ENCODE measurements at places on chromosomes 7 and 10.

GRCh38 chr10:112218960-112219359 lies 35.4 kb upstream of the GPAM start:
- no peak for DNase-seq

- DNase-seq: no peak
These were observed 4.7 kb upstream of the UNCX start for GRCh38 chr7:1227814-1228544.

DNA sequence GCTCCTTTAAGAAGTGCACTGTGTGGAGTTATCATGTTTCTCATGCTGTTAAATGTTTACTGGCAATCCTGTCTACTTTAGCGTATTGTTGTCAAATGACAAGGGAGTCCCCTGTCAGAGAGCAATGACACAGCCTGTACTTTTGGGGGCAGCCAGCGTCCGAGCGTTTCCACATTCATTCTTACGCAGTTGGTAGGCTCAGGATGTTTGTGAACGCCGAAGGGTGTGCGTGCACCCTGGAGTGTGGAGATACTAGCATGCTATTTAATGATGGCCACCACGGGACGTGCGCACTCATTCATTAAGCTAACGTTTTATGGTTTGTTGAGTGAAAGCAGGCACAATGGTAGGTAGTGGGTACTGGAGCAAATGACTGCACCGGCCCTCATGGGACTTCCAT lies 48.0 kb downstream of the CUX1 start:
- DNase-seq: no peak

- no peak for DNase-seq
These were observed 316.7 kb downstream of the NRG3 start for GRCh38 chr10:82191653-82192052.

GRCh38 chr7:100506356-100506923 lies 22.7 kb downstream of the NYAP1 start:
- DNase-seq: no peak

DNA sequence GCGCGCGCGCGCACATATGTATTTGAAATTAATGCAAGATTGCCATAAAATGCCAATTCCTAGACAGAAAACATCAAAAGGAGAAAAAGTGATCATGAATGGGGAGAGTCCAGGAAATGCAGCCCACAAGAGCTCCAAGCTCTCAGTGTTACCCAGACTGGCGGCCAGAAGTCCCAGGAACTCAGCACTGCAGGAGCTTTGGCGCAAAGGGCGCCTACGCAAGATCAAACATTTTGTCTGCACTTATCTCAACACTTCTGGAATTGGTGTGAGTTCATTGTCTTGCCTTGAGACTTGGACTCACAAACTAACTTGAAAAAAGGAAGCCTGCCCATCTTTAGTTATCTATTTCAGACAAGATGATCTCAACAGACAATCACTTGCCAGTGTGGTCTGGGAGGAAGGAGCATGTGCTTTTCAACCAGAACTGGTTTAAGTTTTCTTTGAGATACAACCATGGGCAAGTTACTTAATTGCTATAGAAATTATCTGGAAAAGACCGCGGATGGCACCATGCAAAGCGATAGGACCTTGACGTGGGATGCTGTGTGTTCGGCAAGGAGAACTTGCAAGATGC lies 77.2 kb downstream of the KIAA1549 start:
- no peak for DNase-seq

GRCh38 chr10:70321897-70322890 lies 38.4 kb upstream of the NPFFR1 start:
- no peak for DNase-seq

DNA sequence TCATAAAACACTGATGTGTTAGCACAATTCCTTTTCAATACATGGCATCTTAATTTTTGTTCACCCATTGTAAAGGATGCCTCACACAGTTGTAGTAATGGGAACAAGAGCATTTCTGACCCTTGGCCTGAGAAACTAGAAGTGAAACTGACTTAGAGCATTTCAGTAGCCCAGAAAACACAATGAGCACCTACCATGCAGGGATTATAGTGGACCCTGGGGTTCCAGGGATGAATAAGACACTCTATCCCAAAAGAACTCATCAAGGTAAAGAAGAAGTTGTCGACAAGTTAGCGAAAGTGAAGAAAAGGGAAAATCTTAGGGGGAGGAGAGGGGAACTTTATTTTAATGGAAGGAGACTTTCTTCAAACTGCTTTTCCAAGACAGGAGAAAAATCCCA lies 125.6 kb downstream of the NT5C2 start:
- no peak for DNase-seq

DNA sequence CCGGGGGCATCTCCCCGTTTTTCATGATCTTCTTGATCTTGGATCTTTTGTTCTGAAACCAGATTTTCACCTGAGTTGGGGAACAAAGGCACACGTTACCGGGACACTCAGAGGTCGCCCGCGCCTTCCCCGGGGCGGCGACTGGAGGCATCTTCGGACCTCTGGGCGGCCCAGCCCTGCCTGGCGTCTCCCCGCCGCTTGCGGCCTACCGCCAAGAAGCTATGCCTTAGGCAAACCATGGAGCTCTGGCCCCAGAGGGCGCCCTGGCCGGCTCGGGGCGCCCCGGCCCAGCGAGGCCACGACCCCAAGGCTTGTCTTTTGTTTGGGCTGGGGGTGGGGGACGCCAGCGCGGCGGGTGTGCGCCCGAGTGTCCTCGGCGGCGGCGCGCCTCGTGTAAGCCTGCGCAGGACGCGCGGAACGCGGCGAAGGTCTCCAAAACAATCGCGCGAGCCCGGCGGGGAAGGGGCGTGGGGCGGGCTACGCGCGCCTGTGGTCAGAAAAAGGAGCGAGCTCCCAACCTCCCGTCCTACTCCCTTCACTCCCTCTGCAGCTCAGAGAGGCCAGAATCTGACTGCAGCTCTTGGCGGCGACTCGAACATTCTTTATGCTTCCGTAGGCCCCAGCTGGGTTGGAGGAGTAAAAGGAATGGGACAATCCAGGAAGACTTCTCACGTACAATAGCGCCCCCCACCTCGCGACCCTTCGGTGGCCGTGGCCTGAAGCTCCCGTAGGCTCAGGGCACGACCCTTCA lies 3.5 kb downstream of the DLX5 start:
- no peak for DNase-seq

DNA sequence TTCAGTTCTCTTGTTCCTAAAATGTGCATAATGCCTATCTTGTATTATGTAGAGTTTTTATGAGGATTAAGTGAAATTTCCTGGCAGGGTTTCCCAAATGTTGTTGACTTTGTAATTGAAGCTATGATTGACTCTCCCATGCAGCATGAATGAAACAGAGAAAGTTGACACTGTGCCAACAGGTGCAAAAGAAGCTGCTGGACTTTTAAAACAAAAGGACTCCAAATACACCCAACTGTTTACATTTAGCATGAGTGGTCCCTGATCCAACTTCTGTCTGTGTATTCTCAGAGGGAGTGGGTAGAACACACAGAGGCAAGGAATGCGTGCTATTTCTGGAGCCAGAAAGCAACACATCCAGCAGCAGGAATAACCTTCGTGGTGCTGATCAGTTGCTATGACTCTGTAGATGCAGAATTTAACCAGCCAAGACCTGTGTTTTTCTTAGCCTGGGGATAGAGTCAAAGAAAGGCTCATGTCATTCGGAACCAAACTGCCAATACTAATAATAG lies 14.4 kb upstream of the RBM20 start:
- DNase-seq: no peak

DNA sequence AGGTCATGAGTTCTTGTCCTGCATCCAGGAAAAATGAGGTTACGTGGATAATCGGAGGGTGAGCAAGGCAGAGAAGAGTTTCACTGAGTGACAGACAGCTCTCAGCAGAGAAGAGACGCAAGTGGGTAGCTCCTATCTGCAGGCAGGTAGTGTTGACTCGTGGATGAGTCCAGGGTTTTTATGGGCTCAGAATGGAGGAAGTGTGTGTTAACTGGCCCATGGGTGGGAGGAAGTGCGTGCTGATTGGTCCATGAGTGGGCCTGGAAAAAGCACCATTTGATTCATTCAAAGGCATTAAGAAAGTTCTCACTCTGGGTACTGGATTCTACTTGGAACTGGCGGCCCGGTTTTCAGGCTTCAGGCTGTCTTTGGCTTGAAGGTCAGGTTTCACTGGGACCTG lies 4.8 kb upstream of the DMTF1 start:
- DNase-seq: no peak

- DNase-seq: no peak
These were observed 6.4 kb downstream of the TMEM248 start for GRCh38 chr7:66927348-66927948.

DNA sequence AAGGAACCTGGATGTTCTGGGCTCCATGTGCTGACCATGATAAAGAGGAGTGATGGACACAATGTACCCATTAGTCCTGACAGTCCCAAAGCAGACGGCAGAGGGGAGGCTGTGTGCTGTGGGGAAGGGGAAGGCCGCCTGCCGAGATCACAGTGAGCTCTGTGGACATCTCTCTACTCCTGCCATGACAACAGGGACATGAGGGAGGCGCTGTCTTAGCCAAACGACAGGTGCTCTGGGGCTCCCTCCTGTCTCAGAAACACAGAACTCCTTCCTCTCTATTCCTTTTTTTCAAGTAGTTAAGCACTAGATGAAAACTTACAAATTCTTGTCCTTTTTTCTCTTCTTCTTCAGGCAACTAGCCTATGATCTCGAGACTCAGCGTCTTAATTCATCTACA lies 113.1 kb downstream of the RNF32 start:
- no peak for DNase-seq

GRCh38 chr7:44124822-44125202 lies 1.5 kb upstream of the POLD2 start:
- no peak for DNase-seq

- no peak for DNase-seq
These were observed 28.3 kb upstream of the CYP26C1 start for GRCh38 chr10:93032105-93032808.

DNA sequence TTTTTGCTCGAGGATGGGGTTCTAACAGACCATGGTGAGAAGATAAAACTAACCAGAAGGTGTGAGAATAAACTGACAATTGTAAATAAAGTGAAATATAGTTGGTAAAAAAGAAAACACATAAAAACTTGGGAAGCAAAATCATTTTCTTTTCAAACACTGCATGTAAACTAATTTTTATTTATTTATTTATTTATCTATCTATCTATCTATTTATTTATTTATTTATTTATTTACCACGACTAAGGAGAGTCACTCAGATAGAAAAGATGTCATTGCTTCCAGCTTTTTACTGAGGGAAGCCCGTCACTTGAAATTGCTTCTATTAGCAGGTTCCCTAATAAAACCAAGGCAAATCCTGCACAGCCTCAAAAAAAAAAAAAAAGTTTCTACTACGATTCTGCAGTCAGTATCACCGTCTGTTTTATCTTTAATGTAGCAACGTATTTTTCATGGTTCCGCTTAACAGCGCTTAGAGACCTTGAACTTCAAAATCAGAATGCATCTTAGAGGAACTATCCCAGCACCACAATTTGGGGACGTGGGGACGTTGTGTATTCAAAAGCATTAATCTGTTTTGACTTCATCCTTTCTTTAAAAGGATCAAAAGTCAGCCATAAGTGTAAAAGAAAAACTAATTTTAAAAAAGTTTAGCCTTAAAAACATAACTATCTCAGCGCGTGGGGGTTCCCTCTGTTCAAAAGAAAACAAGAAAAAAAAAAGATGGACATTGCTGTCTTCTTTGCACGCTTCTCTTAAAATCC lies 33.3 kb upstream of the EBLN1 start:
- no peak for DNase-seq

DNA sequence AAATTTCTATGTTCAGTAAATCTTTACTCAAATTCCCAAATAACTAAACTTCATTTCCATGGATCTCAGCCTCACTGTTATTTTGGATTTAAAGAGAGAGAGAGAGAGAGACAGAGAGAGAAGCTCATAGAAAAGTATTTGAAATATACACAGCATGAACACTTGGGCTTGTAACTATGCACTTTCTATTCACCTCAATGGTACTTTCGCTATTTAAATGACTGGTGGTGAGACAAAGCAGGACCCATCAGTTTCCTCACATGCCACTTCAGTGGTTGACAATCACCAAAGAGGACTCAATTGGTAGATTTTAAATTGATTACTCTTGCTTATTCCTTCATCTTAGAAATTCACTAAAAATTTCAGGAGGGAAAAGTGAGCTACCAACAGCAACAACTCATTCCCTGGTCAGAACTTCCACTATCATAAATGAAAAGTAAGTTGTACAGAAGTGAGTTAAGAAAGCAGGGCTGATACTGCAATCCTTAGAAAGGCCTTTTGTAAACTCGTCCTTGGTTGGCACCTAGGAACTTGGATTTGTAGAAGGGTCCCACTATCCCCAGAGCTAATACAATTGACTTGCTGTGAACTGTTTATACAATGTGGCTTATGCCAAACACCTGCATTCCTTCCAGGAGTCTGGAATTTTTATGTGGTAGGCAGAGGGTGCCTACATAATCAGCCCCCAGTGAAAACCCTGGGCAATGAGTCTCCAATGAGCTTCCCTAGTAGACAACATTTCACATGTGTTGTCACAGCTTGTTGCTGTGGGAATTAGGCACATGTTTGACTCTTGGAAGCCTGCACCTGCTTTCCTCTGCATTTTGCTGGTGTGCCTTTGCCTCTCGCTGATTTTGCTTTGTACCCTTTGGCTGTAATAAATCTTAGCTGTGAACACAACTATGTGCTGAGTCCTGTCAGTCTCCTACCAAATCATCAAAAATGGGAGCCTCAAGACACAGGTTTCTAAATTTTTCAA lies 10.8 kb downstream of the ERLIN1 start:
- DNase-seq: no peak

Measured in activated effector memory CD4-positive, alpha-beta T cell treated with anti-CD3 and anti-CD28 coated beads, Interleukin-2, amount 50 U/mL, for 16 hours (primary cell).